Esophagus squamous epithelium (tissue), 5 donors: ENCODE measurements at places on chromosomes 4 and X.

DNA sequence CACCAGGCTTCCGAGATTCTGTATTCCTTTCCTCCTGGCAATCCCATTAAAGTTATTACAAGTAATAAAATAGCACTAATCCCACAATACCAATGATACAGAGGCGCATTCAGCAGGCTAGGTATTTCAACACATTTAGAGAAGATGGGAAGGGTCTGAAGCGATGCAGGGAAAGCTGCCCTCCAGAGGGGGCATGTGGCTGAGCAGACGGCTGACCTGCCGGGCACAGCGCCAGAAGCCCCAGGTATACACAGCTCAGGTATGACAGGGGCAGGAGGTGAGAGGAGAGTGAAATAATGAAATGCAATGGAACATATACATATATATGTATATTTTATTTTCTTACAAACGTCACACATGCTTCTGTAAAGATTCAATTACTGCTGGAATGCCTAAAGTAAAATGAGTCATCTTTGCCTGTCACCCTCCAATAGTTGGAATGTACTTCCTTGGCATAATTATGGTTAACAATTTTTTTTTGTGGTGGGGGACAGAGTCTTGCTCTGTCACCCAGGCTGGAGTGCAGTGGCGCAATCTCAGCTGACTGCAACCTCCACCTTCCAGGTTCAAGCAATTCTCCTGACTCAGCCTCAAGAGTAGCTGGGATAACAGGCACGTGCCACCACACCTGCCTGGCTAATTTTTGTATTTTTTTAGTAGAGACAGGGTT lies 21.3 kb upstream of the CDKN2AIP start:
- no peak for DNase-seq

GRCh38 chr4:6020613-6021012 lies 2.4 kb upstream of the C4orf50 start:
- no peak for DNase-seq

DNA sequence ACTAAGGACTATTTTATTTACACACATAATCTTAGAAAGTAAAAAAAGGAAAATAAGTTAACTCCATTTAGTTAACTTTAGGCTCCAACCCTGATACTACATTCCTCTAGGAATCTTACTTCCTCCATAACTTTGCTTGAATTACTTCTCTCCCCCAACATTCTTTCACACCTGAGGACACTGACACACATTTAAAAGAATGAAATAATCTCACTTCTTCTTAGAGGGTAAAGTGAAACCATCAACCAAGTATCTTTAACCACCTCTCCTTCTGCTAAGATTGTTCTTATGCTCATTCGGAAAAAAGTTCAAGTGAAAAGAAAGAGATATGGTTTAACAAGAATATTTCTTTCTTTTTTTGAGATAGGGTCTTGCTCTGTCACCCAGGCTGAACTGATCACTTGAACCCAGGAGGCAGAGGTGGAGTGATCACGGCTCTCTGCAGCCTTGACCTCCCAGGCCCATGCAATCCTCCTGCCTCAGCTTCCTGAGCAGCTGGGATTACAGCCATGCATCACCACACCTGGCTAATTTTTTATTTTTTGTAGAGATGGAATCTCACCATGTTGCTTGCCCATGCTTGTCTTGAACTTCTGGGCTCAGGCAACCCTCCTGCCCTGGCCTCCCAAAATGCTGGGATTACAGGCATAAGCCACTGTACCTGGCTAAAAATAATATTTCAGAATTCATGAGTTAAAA lies 28.5 kb downstream of the SLC25A4 start:
- no peak for DNase-seq

- no peak for DNase-seq
These were observed 83.5 kb upstream of the LIMCH1 start for GRCh38 chr4:41454423-41454822.

DNA sequence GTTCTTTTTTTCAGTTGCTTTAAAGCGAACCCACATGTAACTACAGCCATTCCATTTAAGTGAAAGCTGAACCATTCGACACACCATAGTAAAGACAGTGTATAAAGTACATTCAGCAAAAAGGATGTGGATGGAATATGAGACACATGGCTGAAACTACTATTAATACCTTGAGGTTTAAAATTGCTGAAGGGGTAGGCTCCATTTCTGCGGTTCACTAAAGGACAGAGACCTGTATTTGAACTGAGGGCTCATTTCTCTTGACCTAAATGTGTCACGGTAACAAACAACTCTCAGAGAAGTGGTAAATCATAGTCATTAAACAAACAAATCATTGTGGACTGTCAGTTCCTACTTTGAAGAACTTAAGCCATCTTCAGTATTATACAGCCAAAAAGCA lies 1085.6 kb upstream of the TENM3 start:
- no peak for DNase-seq

DNA sequence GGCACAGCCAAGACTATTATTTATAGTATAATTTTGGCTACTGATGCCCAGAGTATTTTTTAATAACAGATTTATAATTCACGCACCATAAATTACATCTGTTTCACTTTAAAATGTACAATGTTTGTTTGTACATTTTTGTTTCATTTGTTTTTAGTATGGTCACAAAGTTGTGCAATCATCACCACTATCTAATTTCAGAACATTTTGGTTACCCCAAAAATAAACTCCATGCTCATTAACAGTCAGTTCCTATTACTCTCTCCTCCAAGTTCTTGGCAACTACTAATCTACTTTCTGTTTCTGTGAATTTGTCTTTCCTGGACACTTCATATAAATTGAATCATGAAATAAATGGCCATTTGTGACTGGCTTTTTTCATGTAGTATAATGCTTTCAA lies 176.7 kb downstream of the SH3BGRL start:
- no peak for DNase-seq

DNA sequence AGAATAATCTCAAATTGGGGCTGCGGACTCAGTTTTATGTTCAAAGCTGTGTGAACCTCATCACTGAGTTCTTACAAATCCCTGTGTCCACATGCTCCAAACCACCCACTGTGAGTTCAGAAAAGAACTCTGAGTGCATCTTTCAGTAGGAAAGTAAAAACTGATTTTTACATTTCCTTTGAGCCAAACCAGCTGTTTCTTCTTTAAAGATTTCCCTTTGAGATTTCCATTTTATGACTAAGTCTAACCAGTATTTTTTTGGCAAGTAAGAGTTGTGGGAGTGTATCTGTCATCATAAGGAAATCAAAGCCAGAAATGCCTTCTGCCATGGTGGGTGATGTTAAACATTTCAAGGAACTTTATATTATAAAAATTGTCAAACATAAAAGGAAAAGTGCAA lies 100.0 kb downstream of the TET2 start:
- DNase-seq: no peak

- DNase-seq: no peak
These were observed 50.0 kb downstream of the SLC39A8 start for GRCh38 chr4:102295153-102295862.

DNA sequence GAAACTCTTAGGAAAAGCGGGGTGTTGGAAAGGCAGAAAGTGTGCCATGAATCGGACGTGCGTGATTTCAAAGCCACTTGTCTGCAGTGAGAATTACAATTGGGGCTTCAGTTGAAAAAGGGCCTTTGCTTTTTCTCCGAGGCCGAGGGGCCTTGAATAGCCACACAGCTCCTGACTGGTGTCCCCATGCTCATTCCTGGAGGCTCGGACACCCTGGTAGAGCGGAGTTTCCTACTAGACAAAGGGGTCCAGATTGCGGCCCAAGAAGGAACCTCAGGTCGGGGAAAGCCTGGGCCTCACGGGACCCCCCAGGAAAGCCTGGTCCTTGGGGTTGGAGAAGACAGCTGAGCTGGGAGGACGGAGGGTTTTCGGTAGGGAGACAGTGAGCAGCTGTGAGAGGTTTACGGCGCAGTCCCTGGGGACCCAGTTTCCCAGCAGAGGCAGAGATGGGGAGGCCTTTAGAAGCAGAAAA lies 3.0 kb upstream of the SHOX start:
- no peak for DNase-seq

DNA sequence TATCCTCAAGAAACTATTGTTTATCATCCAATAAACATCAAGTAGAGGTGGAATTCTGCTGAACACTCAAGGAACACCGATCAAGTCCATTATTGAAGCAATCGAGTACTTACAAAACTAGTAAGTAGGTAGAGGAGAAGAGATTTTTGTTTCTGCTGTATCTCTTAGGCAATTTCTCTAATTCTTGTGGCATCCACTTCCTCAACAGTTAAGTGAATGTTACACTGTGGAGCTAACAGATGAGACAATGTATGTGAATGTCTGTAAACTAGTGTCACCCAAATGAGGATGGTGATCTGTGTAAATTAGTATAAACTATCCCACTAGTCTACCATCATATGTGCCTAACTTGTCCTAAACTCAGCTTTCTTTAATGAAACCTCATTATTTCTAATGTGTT lies 261.6 kb downstream of the ARHGAP24 start:
- DNase-seq: no peak
